ENCODE measurements at places on chromosomes 3 and 15. TPM values are rescaled to one million over a fixed set of nuclear protein-coding genes. Genes with fewer than 3 reads are reported as not detected.

GRCh38 chr3:71817262-71817661, 32.3 kb upstream of the PROK2 start:
- H3K27ac ChIP-seq, result no peak overlapping the region
- H3K4me3 ChIP-seq, result no peak overlapping the region
- H3K4me1 ChIP-seq, result no peaks in the 10 kb centered on the region
- DNase-seq, result no peak
- H3K36me3 ChIP-seq, result no peaks in the 10 kb centered on the region
- H3K27me3 ChIP-seq, result no peaks in the 10 kb centered on the region

C2CD4B gene
- 100 TPM for total RNA-seq

DNA sequence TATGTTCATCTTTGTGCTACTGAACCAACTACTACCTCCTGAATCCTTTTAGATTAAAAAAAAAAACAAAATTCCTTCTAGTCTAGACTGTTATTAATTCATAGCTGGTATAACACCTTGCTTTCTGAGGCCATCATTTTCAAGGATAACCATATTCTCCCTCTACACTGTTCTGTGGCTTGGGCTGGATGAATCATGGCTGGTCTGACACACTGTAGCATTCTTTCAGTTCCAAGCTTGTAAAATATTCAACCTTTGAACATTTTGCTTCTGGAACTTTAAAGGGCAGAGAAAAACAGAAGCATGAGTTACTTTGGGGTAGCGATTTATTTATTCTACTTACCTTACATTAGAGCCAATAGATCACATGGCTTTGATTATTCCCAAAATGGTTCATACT, 7.6 kb downstream of the HSPBAP1 start:
- H3K4me1 ChIP-seq, result no peaks in the 10 kb centered on the region
- H3K27me3 ChIP-seq, result no peaks in the 10 kb centered on the region
- H3K4me3 ChIP-seq, result no peak overlapping the region
- no peaks in the 10 kb centered on the region for H3K36me3 ChIP-seq
- H3K27ac ChIP-seq, result no peak overlapping the region
- DNase-seq, result no peak

QRICH1 gene
- total RNA-seq, result 129 TPM

MYRIP gene
- 12.7 TPM for total RNA-seq

DNA sequence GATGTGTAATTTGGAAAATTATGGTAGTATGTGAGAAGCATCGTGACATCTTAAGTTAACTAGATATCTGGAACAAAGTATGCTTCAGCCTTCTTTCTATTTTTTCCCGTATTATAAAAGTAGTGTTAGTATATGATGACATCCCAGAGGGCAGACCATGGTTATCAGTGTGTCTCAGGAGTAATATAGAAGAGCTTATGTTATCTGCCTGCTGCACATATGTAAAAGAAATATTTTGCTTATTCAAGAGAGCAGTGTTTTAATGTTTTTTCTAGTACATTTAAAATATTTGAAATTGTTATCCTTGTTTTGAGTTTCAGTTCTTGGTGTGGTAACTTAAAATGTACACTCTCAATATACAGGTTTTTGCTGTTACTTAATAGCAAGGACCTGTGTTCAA, 24.1 kb downstream of the PLCL2 start:
- H3K27me3 ChIP-seq, result no peaks in the 10 kb centered on the region
- H3K27ac ChIP-seq, result no peak overlapping the region
- H3K4me3 ChIP-seq, result no peak overlapping the region
- DNase-seq, result no peak
- no peaks in the 10 kb centered on the region for H3K36me3 ChIP-seq

ZPLD1 gene
- not detected for total RNA-seq

ZMYND10 gene
- not detected for total RNA-seq

GRCh38 chr15:25805031-25805430, 58.1 kb downstream of the ATP10A start:
- H3K36me3 ChIP-seq, result no peaks in the 10 kb centered on the region
- DNase-seq, result peak; percentile 86
- no peak overlapping the region for H3K4me3 ChIP-seq
- H3K27ac ChIP-seq, result peak overlapping the region; percentile 34
- H3K27me3 ChIP-seq, result no peaks in the 10 kb centered on the region

- no peak for DNase-seq
- H3K27me3 ChIP-seq, result no peaks in the 10 kb centered on the region
- H3K36me3 ChIP-seq, result no peaks in the 10 kb centered on the region
- H3K27ac ChIP-seq, result no peak overlapping the region
- H3K4me3 ChIP-seq, result no peak overlapping the region
- H3K4me1 ChIP-seq, result no peaks in the 10 kb centered on the region
These were observed 544.2 kb downstream of the FGF12 start for GRCh38 chr3:192183109-192183508.

- no peak overlapping the region for H3K27ac ChIP-seq
- peaks cover 4% of the 10 kb centered on the region for H3K4me1 ChIP-seq
- peak overlapping the region; percentile 53 for H3K4me3 ChIP-seq
- no peaks in the 10 kb centered on the region for H3K36me3 ChIP-seq
These were observed 35.2 kb downstream of the CPN2 start for GRCh38 chr3:194315965-194316361.

DNA sequence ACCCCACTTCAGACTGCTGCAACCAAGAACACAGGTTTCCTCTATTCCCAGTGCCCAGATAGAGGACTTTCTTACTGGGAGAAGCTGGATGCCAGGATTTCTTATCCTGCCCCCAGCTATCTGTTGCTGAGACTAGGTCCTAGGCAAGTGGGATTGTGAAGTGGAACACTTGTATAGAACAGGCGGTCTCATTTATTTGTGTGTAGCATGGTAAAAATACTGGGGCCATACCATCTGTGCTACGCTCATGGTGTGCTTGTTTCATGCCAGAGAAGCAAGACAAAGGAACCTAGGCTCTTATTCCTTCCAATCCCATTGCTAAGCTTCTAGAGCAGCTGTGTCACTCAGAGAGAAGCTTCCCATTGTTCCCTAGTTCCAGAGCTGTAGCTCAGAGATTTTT, 191.5 kb upstream of the EPHA6 start:
- no peak for DNase-seq
- no peak overlapping the region for H3K27ac ChIP-seq
- no peaks in the 10 kb centered on the region for H3K36me3 ChIP-seq
- H3K4me3 ChIP-seq, result no peak overlapping the region
- no peaks in the 10 kb centered on the region for H3K4me1 ChIP-seq

DNA sequence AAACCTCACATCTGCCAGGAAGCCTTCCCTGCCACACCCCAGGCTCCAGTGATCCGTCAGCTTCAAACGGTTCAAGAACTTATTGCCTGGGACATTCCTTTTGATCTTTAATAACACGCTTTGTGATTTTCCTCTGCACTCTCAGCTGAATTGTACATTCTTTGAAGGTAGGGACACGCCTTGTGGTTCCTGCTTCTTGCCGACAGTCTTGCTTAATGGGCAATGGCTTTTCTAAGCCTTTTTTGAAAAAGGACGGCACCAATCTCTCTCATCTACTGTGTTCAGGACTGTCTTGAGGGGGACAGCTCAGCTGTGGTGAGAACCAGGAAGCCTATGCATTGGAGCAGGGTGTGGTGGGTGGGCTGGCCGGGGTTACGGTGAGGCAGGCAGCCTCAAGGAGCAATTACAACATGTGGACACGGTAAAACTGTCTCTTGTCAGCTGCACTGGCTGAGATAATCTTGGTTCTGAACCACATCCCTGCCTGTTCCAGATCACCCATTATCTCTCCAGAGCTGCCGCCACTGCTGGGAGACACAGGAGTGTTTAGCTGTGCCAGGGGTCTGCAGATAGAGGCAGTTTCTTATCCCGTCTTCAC, 46.0 kb upstream of the GLCE start:
- H3K4me1 ChIP-seq, result no peaks in the 10 kb centered on the region
- H3K27ac ChIP-seq, result no peak overlapping the region
- DNase-seq, result no peak
- no peaks in the 10 kb centered on the region for H3K27me3 ChIP-seq
- H3K36me3 ChIP-seq, result no peaks in the 10 kb centered on the region
- no peak overlapping the region for H3K4me3 ChIP-seq

GRCh38 chr3:184322731-184323487, 8.5 kb downstream of the EIF4G1 start:
- peak; percentile 82 for DNase-seq
- no peak overlapping the region for H3K4me3 ChIP-seq
- H3K4me1 ChIP-seq, result peaks cover 21% of the 10 kb centered on the region
- peak overlapping the region; percentile 43 for H3K27ac ChIP-seq
- peaks cover 77% of the 10 kb centered on the region for H3K36me3 ChIP-seq

GRCh38 chr3:112348943-112349342, 16.0 kb downstream of the CD200 start:
- no peak overlapping the region for H3K4me3 ChIP-seq
- H3K4me1 ChIP-seq, result peaks cover 12% of the 10 kb centered on the region
- H3K27me3 ChIP-seq, result no peaks in the 10 kb centered on the region
- DNase-seq, result no peak
- peaks cover 52% of the 10 kb centered on the region for H3K36me3 ChIP-seq
- H3K27ac ChIP-seq, result no peak overlapping the region

ITIH3 gene
- total RNA-seq, result 38.3 TPM

GRCh38 chr3:64992530-64993285, 304.9 kb upstream of the ADAMTS9 start:
- H3K27me3 ChIP-seq, result no peaks in the 10 kb centered on the region
- no peak for DNase-seq
- H3K36me3 ChIP-seq, result no peaks in the 10 kb centered on the region
- no peak overlapping the region for H3K27ac ChIP-seq

DNA sequence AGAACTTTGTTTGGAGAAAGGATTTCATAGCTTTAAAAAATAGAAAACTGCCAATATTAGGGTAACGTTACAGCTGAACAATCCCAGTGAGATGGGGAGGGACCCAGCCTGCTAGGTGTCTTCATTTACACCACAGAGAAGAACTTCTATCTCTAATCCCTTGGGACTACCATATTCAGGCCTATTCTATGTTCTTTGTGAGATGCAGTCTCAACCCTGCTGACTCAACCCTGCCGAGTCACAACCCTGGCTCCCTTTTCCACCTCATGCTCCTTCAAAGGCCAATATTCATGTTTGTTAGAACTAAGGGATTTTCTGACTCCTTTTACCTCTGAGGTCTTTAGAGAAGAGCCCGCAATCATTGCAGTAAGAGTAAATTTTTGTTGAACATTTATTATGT, 350.5 kb downstream of the EPHB1 start:
- no peaks in the 10 kb centered on the region for H3K4me1 ChIP-seq
- no peak overlapping the region for H3K27ac ChIP-seq
- H3K27me3 ChIP-seq, result no peaks in the 10 kb centered on the region
- no peak overlapping the region for H3K4me3 ChIP-seq
- no peaks in the 10 kb centered on the region for H3K36me3 ChIP-seq

DNA sequence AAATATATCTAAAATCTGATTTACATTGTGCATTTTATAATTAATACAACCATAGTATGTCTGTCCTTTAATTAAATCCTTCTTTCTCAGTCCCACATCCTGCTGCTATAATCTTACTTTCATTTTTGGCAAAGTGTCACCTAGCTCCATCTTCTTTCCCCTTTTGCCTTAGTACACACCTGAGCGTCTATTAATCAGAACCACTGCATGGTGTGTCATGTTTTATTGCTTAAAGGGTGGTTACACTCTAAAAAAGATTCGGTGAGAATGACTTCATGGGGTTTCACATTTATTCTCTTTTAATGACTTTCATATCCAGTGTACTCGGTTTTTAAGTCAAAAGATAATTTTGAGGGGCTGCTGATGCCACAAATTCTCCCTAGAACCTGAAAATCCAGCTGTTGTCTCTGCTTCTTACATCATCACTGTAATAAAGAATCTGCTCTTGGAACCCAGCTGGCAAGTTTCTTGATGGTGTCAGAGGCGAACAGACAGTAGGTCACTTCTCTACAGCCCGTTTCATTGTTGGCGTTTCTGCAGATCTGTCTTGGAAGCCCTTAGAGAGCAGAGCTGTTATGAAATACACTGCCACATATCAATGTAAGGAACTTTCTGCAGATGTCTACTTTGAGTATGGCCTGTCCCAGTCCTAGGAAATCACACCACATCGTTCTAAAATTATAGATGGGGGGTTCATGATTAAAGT, 99.7 kb downstream of the TIGIT start:
- DNase-seq, result no peak
- peaks cover 2% of the 10 kb centered on the region for H3K36me3 ChIP-seq
- H3K4me3 ChIP-seq, result no peak overlapping the region

DNA sequence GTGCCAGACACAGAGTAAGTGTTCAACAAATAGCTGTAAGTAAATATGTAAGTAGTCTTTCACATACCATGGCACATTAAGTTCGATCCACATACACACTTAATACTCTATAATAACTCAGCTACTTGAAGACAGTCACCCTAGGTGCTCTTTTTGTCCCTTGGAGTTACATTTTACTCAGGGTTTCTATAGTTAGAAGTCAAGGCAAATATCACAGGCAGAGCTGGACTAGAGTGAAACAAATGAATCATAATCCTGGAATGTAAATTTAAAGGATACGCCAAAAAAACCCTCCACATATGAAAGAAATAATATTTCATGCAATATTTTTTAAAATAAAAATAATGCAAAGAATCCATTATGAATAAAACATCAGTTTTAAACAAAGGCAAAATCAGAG, 461.8 kb downstream of the MAGI1 start:
- H3K36me3 ChIP-seq, result no peaks in the 10 kb centered on the region
- peak overlapping the region; percentile 42 for H3K27ac ChIP-seq
- H3K4me3 ChIP-seq, result no peak overlapping the region
- peaks cover 3% of the 10 kb centered on the region for H3K4me1 ChIP-seq
- no peak for DNase-seq

SOX14 gene
- not detected for total RNA-seq

- no peak overlapping the region for H3K4me3 ChIP-seq
- H3K27ac ChIP-seq, result no peak overlapping the region
- no peaks in the 10 kb centered on the region for H3K27me3 ChIP-seq
These were observed 106.6 kb upstream of the ALDH1A3 start for GRCh38 chr15:100772892-100773520.

DCBLD2 gene
- 16.3 TPM for total RNA-seq

- DNase-seq, result no peak
- peak overlapping the region; percentile 94 for H3K27ac ChIP-seq
- H3K4me3 ChIP-seq, result no peak overlapping the region
These were observed 44.4 kb upstream of the SACM1L start for GRCh38 chr3:45644791-45645201.

DNA sequence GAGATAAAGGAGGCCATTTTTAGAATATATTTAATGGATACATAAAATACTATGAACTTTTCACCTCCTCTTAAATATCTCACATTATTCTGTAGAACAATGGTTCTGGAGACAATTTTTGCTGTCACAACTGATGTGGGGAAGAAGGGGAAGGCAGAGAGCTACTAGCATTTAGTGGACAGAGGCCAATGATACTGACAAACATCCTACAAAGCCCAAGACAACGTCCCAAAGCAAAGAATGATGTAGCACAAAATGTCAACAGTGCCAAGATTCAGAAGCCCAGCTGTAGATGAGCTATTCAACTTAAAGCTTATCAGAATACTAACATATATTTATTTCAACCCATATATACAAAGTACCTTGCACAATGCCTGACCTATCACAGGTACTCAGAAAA, 1069.4 kb downstream of the ROBO1 start:
- no peaks in the 10 kb centered on the region for H3K4me1 ChIP-seq
- no peak for DNase-seq
- no peaks in the 10 kb centered on the region for H3K27me3 ChIP-seq
- no peaks in the 10 kb centered on the region for H3K36me3 ChIP-seq

- H3K36me3 ChIP-seq, result peaks cover 30% of the 10 kb centered on the region
- peak overlapping the region; percentile 47 for H3K27ac ChIP-seq
- no peaks in the 10 kb centered on the region for H3K27me3 ChIP-seq
- no peak overlapping the region for H3K4me3 ChIP-seq
- peaks cover 3% of the 10 kb centered on the region for H3K4me1 ChIP-seq
These were observed 4.4 kb downstream of the COX17 start for GRCh38 chr3:119672776-119673175.
